ENCODE measurements at places on chromosomes 11 and 22.

- DNase-seq: no peak
Measured at GRCh38 chr22:20126284-20127029, 5.1 kb upstream of the ZDHHC8 start.

DNA sequence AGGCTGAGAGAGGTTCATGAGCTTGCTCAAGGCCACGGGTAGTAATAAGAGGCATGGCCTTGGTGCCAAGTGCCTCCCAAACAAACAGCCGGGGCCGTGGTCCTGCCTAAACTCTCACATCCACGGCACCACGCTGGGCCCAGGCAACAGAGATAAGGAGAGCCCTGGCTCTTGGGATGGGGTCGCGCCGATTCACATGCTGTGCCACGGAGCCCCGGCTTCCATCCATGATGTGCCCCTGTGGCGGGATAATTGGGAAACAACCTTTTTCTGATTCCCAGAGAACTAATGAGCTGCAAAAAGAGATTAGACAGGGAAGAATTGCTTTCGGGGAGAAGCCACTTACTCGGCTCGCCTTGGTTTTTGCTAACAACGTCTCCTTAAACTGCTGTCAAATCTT lies 22.0 kb downstream of the TP53AIP1 start:
- DNase-seq: no peak

- no peak for DNase-seq
Measured at GRCh38 chr11:120181376-120181975, 29.4 kb upstream of the OAF start.

GRCh38 chr11:130175898-130176297 lies 16.3 kb downstream of the ST14 start:
- DNase-seq: no peak

- DNase-seq: no peak
Measured at GRCh38 chr11:134838708-134839107, 426.7 kb upstream of the B3GAT1 start.

Data from activated naive CD8-positive, alpha-beta T cell treated with anti-CD3 and anti-CD28 coated beads, Interleukin-2, amount 50 U/mL, for 24 hours (primary cell).